Suprapubic skin (tissue), 4 donors: ENCODE measurements at places on chromosomes 4 and X. TPM values are rescaled to one million over a fixed set of nuclear protein-coding genes. Genes with fewer than 3 reads are reported as not detected.

DNA sequence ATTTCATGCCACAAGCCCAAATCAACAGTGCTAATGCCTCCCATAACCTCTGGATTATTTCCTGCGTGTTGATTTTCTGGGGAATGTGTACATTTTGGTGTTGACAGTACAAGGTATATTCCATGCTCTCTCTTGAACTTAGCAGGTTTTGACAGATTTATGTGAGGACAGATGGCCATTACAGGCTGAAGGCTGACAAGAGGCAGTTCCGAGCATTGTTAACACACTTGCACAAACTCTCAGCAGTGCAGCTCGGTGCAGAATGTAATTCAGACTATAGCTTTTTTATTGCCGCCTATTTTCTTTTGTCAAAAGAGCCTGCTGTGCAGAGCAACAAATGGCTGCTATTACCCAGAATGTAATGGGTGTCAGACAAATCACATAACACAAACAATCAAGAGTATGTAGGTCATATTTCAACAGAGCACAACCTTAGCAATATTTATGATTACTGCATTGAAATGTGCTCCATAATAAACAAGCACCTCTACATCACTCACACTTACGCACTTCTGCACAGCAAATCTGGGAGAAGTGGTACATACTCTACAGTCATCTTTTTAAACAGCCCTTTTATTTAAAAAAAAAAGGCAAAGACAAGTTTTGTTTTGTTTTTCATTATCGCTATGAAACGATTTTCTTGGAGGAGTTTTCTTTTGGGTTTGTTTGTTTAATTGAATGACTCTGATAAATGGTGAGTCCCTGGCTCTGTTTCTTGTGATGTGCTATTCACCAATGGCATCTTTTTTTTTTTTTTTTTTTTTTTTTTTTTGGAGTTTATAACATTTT is 71.6 kb downstream of the PPARGC1A start:
- no peak overlapping the region for H3K4me3 ChIP-seq
- no peak overlapping the region for H3K27ac ChIP-seq
- DNase-seq: no peak

- no peaks in the 10 kb centered on the region for H3K36me3 ChIP-seq
- H3K4me3 ChIP-seq: no peak overlapping the region
- no peaks in the 10 kb centered on the region for H3K27me3 ChIP-seq
These were observed 17.1 kb upstream of the GPRIN3 start for GRCh38 chr4:89324671-89325070.

DNA sequence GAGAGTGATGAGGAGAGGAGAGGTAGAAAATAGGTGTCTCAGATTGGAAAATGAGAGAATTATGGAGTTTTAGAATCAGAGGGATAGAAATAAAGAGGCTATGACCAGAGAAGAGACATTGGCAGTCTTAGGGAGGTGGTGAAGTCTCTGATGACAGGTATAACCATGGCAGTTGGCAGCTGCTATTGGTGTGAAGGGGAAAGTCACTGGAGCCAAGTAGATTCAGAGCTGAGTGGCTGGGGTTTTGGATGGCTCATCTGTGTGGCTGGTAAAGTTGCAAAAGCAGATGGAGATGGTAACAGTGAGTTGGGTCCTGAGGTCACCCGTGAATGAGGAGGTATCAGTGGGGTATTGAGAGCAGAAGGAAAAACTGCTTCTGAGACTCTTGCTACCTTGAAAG is 46.5 kb downstream of the ANAPC4 start:
- no peaks in the 10 kb centered on the region for H3K27me3 ChIP-seq
- no peaks in the 10 kb centered on the region for H3K4me1 ChIP-seq
- no peak overlapping the region for H3K4me3 ChIP-seq
- peaks cover 13% of the 10 kb centered on the region for H3K36me3 ChIP-seq
- no peak for DNase-seq

DNA sequence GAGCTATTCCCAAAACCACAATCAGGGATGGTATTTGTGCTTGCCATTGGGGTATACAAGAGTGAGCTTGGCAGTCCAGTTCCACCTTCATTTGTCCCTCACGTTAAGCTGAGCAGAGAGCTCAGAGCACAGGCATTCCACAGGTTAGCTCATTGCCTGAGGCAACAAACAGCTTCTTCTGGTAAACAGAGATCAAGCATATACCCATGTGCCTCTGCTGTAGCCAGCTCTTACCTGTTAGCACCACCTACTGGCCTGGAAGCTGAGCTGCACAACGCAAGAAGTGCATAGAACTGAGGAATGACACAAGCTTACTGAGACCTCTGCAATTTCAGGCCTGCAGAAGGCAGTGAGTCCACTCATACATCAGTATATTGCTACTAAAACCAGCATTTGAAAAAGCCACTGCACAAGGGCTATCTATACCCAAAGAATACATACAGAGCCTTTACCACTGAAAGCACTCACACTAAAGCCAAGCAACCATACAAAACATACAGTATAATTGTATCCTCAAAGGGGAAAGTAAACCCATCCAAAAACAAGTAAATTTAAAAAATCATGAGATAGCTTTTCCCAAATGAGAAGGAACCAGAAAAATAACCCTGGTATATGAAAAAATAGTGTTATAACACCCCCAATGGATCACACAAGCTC is 258.3 kb upstream of the GABRA2 start:
- no peak overlapping the region for H3K4me3 ChIP-seq
- H3K27ac ChIP-seq: no peak overlapping the region
- H3K27me3 ChIP-seq: no peaks in the 10 kb centered on the region
- no peaks in the 10 kb centered on the region for H3K4me1 ChIP-seq
- DNase-seq: no peak
- H3K36me3 ChIP-seq: no peaks in the 10 kb centered on the region

DNA sequence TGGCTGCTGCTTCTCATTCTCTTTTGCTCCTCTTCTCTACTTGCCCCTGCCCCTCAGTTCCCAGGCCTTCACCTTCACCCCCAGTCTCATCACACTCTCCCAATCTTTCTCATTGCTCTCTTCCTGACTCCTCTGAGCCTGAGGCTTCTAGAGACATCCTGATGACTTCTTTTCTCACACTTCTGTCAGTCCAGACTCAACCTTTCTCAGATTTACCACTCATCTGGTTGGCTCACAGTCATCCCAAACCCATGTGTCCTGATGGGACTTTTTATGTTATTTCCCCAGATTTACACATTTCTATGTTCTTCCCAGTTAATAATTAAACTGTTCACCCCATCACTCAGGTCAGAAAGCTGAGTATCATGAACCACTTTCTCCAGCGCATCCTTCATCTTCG is 68.0 kb downstream of the TMA16 start:
- H3K4me3 ChIP-seq: no peak overlapping the region
- no peak overlapping the region for H3K27ac ChIP-seq
- no peaks in the 10 kb centered on the region for H3K36me3 ChIP-seq
- no peaks in the 10 kb centered on the region for H3K27me3 ChIP-seq
- H3K4me1 ChIP-seq: peaks cover 13% of the 10 kb centered on the region

The SERTM2 gene
- total RNA-seq: not detected

The CUL4B gene
- 18.6 TPM for total RNA-seq

The LDB2 gene
- 8.0 TPM for total RNA-seq

The HSFX1 gene
- 3.1 TPM for total RNA-seq
